Temporal lobe (tissue), 4 donors: ENCODE measurements at places on chromosomes 5 and 9. TPM values are rescaled to one million over a fixed set of nuclear protein-coding genes. Genes with fewer than 3 reads are reported as not detected.

TAS2R1 gene
- total RNA-seq = not detected

SLC6A19 gene
- under 0.01 TPM for total RNA-seq

PDCD1LG2 gene
- 0.25 TPM for total RNA-seq

PHF24 gene
- total RNA-seq = 25.6 TPM

QRFP gene
- total RNA-seq = not detected

PTGER4 gene
- total RNA-seq = 0.98 TPM

SH3TC2 gene
- 0.49 TPM for total RNA-seq

SYK gene
- 1.2 TPM for total RNA-seq

MYOZ3 gene
- 3.9 TPM for total RNA-seq

REEP2 gene
- total RNA-seq = 73.5 TPM

NXNL2 gene
- total RNA-seq = 0.49 TPM

DDX41 gene
- 79.2 TPM for total RNA-seq

TMEM174 gene
- total RNA-seq = not detected

OR1L8 gene
- total RNA-seq = not detected

PCDHB7 gene
- total RNA-seq = 8.9 TPM
